Activated CD8-positive, alpha-beta memory T cell treated with anti-CD3 and anti-CD28 coated beads for 1 hour (primary cell): ENCODE measurements at places on chromosomes 16 and 17.

DNA sequence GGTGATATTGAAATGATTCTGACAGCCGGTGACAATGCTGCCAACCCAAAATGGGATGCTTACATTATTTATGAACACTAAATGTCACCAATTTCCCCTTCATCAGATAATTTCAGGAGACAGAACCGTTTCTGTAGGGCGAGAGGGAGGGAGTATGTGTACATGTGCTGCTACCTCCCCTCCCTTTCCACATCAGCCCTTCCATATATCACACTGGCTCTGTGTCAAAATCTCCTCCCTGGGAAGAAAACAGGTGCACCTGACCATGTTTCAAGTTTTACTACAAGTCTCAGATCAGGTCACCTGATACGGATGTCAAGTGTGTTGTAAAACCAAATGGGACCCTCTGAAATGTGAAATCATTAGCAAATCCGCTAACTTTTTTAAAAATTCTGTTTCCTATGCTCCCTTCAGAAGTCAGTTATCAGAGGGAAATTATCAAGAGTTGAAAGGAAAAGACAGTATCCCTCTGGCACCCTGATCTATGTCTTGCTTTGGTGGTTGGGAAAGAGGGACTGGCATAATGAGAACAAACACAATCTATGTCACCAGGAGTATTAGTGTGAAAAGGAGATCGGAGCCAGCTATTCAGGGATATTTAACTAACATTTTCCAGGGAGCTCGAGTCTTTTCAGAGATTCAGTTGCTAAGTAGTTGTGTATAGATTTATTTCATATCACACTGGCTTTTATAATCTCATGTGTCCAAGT is 1002.3 kb upstream of the CDH8 start:
- no peak for DNase-seq

DNA sequence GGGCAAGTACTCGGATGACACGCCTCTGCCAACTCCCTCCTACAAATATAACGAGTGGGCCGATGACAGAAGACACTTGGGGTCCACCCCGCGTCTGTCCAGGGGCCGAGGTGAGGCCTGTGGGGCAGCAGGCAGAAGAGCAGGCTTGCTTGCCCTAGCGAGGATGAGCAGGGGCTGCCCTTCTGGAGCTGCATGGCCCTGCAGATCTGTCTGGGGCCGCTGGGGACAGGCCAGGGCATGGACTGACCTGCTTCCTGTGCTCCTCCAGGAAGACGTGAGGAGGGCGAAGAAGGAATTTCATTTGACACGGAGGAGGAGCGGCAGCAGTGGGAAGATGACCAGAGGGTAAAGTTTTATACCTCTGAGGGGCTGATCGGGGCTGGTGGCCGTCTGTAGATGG is 5.3 kb downstream of the DHX38 start:
- no peak for DNase-seq

- no peak for DNase-seq
Measured at GRCh38 chr16:12000032-12000431, 23.5 kb downstream of the SNX29 start.

DNA sequence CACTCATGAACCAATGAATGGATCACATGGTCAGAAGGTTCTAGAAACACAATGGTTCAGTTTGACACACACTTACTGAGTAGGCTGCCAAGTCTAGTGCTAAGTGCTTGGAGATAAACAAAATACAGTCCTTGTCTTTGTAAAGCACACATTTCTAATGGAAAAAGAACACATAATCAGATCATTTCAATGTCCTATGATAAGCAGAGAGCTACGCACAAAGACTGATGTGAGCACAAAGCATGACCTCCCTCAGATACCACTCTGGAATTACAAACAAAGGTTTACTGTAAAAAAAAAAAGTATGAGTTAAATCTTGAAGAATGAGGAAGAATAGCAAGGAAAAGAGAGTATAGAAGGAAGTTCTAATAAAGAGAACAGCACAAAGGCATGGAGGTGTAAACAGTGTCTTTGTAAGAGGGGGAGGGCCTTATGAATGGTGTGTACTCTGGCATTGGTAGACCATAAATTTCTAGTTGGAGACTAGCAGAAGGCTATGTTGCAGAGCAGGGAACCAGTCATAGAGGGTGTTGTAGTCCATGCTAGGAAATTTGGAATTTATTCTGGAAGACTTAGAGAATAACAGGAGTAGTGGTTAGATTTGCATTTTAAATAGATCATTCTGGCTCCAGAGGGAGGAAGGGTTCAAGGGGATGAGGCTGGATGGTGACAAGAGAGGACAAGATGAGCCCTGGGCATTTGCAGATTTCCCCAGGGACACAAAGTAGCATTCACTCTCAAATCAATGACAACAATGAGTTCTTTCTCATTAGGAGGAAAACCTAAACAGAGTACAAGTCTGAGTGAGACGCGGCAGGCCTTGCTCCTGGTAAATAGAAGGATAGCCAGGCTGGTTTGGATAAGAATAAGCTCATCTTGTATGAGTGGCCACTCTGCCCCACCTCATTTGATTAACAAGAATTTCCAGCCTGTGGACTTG is 468.0 kb downstream of the TOX3 start:
- DNase-seq = no peak

DNA sequence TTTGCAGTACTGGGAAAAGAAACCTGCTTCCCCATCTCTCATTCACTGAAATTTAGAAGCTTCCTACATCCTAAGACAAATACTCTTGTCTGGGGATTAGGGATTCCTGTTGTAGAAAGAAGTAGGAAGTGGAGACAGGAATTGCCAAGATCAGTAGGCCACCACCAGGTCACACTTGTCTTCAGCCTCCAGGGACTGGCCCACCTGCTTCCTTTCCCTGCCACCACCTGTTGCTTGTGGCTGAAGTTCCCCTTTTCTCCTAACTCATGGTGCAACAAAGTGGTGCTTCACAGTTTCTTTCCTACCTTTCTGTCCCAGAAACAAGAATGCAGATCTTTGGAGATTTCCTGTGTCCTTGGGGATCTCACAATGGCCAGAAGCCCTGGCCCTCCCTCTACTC is 82.4 kb downstream of the WNT3 start:
- DNase-seq = no peak

- DNase-seq = no peak
Measured at GRCh38 chr17:65457183-65457582, 104.3 kb downstream of the AXIN2 start.

- DNase-seq = no peak
Measured at GRCh38 chr16:80300876-80301275, 239.9 kb upstream of the DYNLRB2 start.
